ENCODE measurements at places on chromosomes 7 and 10.

GRCh38 chr7:158275711-158276413 is 311.8 kb downstream of the PTPRN2 start:
- DNase-seq, result no peak

DNA sequence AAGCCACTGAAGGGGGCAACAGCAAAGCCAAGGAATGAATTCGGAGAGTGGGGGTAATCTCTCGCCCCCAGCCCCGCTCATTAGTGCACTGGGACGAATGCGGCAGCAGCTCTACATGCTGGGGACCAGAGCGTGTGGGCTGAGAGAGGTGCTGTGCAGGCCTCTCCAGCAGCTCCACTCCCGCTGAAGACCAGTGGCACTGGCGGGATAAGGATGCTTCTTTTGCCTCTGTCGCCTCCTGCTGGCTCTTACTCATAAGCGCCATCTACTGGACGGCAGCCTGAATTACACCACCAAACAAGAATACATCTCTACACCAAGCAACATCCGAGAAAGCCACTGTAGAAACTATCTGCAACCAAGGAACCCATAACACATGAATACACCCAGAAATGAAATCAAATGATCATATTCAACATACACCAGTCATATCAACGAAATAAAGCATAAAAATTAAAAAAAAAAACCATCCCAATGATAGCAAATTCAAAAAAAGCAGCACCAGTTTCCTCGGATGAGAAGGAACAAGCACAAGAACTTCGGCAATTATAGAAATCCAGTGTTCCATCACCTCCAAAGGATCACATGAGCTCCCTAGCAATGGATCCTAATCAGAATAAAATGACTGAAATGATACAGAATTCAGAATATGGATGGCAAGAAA is 79.0 kb upstream of the TMEM168 start:
- peak; percentile 37 for DNase-seq

DNA sequence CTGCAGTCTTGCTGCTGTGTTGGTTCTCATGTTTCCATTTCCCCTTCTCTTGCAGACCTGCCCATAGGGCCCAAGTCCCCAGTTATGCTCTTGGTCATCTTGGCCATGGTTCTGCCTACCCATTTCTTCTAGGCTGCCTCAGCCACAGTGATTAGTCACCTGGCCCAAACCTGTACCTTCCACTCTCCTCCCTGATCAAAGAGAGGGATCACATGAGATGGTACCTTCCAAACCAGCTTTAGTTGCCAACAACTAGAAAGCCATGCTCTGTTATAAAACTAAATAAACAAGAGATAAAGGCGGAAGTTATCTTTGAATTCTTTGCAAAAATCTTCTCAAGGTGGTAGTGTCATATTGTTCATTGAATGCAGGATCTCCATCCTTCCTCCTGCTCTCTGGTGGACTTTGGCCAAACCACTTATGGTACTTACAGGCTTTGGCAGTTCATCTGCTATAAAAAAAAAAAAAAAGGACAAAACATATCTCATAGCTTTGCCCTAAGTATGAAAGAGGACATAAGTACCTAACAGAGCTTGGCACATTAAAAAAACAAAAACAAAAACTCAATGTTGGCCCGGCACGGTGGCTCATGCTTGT is 25.8 kb downstream of the TACC2 start:
- DNase-seq, result no peak

- no peak for DNase-seq
Measured at GRCh38 chr10:93703066-93703465, 674 bp upstream of the FRA10AC1 start.

GRCh38 chr7:1946773-1947450 is 276.8 kb downstream of the ELFN1 start:
- DNase-seq, result no peak

DNA sequence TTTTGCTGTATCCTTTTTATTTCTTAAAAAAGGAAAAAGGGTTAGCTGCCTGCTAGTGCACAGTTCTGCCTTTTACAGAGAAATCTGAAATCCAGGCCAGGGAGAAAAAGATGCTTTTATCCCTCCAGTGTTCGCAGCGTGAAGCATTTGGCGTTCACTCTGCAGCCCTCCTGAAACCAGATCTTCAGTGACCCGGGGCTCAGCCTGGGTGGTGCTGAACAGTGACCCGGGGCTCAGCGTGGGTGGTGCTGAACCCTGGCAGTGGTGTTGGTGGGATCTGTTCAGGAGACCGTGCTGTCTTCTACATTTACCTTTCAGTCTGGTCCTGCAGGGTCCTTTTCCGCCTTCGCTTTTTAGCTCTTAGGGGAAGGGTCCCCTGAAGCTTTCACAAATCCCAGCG is 164.7 kb upstream of the KLF6 start:
- no peak for DNase-seq

GRCh38 chr7:90869335-90869734 is 273.2 kb downstream of the CDK14 start:
- no peak for DNase-seq

- no peak for DNase-seq
Measured at GRCh38 chr7:26705567-26705966, 158.8 kb downstream of the SKAP2 start.

GRCh38 chr7:106010331-106010730 is 47.3 kb downstream of the CDHR3 start:
- no peak for DNase-seq

DNA sequence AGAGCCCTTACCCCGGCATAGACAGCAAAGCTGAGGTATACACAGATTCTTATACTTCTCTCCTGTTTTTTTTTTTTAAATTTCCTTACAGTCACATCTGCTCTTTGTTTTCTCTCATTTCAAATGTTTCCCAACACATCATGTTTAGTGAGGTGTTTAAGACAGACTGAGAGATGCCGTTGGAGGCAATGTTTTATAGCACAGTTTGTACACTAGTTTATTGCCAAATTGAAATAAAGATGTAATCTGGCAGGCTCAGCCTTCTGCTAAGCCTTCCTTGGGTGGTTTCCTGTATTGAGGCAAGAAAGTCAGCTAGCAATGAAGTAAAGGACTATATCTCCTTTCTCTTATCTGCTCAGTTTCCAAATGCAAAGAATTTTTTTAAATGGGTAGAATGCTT is 393.4 kb downstream of the SORCS1 start:
- no peak for DNase-seq

DNA sequence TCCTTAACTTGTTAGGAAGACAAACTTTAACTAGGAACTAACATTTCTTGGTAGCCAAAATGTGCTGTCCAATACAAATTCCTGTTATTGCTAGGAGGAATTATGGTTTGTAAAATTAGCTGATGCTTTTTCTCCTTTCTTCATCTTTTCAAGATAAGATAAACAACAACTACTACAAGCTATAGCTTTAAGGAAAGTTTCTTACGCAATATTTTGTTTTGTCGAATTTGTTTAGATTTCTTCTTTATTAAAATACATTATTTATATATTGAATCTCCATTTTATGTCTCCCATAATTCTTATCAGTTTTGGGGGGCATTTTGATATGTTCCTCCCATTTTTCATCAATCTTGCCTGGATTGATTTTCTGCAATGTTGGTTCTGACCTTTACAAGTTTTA is 277.5 kb downstream of the SUGCT start:
- no peak for DNase-seq

DNA sequence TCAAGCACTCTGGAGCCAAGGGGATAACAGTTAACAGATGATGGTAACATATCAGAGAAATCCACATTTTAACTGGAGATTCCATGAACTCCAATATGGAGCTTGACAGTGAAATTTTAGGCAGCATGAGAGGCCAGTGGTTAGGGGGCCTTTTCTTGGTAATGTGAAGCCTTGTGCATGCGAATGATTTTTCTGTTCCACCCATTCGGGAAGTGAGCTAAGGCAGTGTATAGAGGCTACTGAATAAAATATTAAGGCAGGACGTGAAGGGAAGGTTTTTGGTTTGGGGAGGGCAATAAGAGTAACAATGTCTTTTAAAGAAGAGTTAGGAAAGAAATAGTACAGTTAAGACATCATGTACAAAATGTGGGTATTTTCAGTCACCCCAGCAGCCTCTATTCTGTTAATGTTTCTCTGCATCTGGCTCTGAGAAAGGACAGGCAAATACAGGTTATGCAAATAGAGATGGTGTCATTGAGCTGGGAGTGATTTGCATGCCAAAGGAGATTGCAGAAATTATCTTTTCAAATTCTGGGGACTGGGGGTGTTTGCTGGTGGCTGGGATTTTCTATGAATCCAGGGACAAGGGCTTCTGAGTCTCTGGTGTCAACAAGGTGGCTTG is 6.8 kb upstream of the TAS2R60 start:
- DNase-seq, result peak; percentile 33

- no peak for DNase-seq
Measured at GRCh38 chr7:150326657-150327268, 3.4 kb upstream of the ACTR3C start.

GRCh38 chr7:21782996-21783395 is 162.7 kb downstream of the CDCA7L start:
- no peak for DNase-seq

- no peak for DNase-seq
Measured at GRCh38 chr10:104472957-104473745, 119.5 kb downstream of the CFAP58 start.

DNA sequence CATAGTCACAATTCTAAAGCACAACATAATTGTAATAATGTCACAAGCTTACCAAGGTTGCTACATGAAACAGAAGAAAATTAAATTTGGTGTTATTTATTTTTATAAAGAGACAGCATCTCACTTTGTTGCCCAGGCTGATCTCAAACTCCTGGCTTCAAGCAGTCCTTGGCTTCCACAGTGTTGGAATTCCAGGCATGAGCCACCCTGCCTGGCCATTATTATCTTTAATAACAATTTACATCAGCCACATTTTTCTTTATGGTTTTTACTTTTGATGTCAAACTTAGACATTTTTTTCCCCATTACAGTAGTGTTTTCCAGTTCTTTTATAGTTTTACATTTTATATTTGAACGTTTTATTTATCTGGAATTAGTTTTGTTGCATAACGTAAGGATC is 46.7 kb downstream of the BMPR1A start:
- no peak for DNase-seq

- DNase-seq, result no peak
Measured at GRCh38 chr7:42244828-42245227, 7.8 kb upstream of the GLI3 start.

- DNase-seq, result no peak
Measured at GRCh38 chr7:134771889-134772288, 7.5 kb upstream of the CALD1 start.

DNA sequence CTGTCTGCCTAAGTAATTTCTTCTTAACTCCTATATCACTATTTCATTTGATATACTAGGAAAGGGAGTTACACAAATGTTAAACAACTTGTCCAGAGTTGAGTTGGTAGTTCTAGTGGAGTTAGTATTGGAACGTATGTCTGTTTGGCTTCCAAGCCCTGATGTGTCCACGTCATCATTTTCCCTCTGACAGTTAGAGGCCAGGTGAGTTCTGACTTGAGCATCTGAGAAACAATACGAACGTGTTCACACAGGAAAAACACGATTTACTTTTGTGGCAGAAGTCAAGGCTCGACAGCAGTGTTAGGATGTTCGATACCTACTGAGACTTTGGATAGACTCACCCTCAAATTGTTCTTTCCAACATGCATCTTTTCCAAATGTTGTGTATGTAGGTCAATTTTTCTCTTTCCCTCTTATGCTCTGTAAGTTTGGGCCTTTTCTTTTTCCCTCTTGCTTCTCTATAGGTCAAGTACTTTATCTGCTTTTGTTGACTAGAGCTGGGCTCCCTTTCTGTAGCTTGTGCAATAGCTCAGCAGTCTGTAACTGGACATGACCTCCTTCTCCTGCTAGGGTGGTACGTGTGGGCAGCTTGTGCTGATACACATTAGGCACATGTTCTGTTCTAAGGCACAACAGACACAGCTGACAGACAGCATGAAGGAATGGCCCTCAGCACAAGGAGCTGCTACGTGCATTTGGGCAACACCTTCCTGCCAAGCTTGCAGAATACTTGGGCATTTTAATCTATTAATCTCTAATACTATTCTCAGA is 222.9 kb downstream of the PTEN start:
- no peak for DNase-seq

DNA sequence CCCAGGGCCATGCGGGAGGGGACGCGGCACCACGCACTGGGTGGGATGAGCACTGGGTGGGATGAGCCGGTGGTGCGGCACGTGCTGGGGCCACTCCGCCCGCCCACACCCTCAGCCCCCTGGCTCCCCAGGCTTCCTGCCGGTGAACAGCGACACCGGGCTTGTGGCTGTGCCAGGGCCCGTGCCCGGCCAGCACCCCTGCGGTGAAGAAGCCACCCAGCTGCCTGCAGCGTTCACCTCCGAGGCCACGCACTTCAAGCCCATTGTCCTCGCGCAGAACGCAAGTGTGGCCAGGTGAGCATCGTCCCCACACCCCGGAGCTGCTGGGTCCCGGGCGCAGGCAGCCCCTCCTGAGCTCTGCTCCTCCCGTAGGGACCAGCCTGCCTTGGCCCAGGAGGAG is 31.8 kb upstream of the UTF1 start:
- DNase-seq, result no peak

DNA sequence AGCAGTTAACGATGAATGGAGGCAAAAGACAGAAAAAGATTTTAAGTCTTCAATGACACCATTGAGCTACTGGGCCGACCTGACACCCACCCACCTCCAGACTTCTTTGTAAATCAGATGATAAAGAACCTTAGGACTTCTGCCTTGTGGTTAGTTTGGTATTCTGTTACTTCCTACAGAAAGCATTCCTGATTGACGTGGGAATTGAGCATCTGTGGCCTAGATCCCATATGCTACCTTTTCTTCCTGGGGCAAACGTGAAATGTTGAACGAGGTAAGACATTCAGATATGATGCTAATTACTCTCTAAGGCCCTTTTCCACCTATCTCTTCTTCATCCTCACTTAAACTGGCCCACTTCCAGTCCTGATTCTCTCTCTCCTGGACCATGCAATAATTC is 10.2 kb downstream of the PRLHR start:
- DNase-seq, result no peak

GRCh38 chr10:75498884-75499350 is 67.5 kb downstream of the LRMDA start:
- DNase-seq, result no peak

- no peak for DNase-seq
Measured at GRCh38 chr7:106064771-106065574, 47.1 kb downstream of the SYPL1 start.
